ENCODE measurements at places on chromosomes 6 and 20. TPM values are rescaled to one million over a fixed set of nuclear protein-coding genes. Genes with fewer than 3 reads are reported as not detected.

Gene RSPO3
- total RNA-seq, result 6.3 TPM

Gene NKX2-2
- not detected for total RNA-seq

Gene GRIK2
- total RNA-seq, result 3.7 TPM

Gene RNASET2
- total RNA-seq, result 20.9 TPM

All from skeletal muscle tissue (tissue), 5 donors.